GM12878 (cell line): ENCODE measurements at places on chromosomes 3 and 15. TPM values are rescaled to one million over a fixed set of nuclear protein-coding genes. Genes with fewer than 3 reads are reported as not detected.

Gene SETD5
- total RNA-seq: 90.1 and 93.5 TPM in 2 replicates

Gene MAN2C1
- 102 and 111 TPM in 2 replicates for total RNA-seq

Gene CLRN1
- not detected in 2 replicates for total RNA-seq

Gene STRA6
- total RNA-seq: 9.7 and 10.0 TPM in 2 replicates

Gene CDC25A
- total RNA-seq: 34.4 and 36.6 TPM in 2 replicates

Gene SNRPN
- 35.0 and 38.9 TPM in 2 replicates for total RNA-seq

Gene MST1R
- 2.3 and 3.0 TPM in 2 replicates for total RNA-seq

Gene PRICKLE2
- 1.1 and 1.5 TPM in 2 replicates for total RNA-seq

Gene DPPA2
- not detected in 2 replicates for total RNA-seq

Gene CPLX3
- total RNA-seq: not detected in 2 replicates

Gene COL7A1
- total RNA-seq: 0.64 and 1.9 TPM in 2 replicates

Gene SLC6A1
- total RNA-seq: not detected in 2 replicates

Gene ITGA11
- 0.13 TPM in 1 of 2 replicates, not detected in the other for total RNA-seq

Gene BFSP2
- 7.1 and 8.3 TPM in 2 replicates for total RNA-seq

Gene IMPDH2
- 308 and 317 TPM in 2 replicates for total RNA-seq

Gene ARNT2
- 0.21 TPM in 1 of 2 replicates, not detected in the other for total RNA-seq

Gene KLF15
- total RNA-seq: 0.15 TPM in 1 of 2 replicates, not detected in the other

Gene SPATA12
- total RNA-seq: 0.29 and 0.38 TPM in 2 replicates

Gene HSPBAP1
- 6.2 and 7.8 TPM in 2 replicates for total RNA-seq

Gene SCG5
- total RNA-seq: 0.53 and 0.62 TPM in 2 replicates

Gene ADAMTS9
- 0.13 TPM in 1 of 2 replicates, not detected in the other for total RNA-seq

Gene NCK1
- 23.5 and 27.4 TPM in 2 replicates for total RNA-seq
